ENCODE measurements at places on chromosomes 6 and 20.

DNA sequence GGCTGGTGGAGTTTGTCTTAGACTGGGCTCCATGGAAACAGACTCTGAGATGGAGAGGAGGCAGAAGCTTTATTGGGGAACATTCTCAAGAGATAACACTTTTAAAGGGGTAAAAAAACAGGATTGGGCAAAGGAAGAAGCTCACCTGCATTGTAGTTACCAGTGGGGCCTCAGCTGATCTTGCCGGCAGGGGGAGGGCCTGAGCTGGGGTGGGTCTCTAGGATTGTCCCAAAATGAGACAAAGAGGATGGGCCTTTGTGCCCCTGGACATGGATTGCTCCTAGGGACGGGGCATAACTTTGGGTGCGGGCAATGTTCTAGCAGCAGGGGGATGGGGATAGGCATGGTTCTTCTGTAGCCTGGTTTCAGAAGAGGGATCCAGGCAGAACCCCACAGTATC is 12.5 kb downstream of the SGK2 start:
- no peak for DNase-seq

- DNase-seq: no peak
Observed at GRCh38 chr20:31587545-31588389, 17.3 kb upstream of the ID1 start.

GRCh38 chr6:127053032-127053874 is 65.2 kb upstream of the RSPO3 start:
- DNase-seq: no peak

GRCh38 chr6:46605091-46605797 is 47.4 kb downstream of the CYP39A1 start:
- DNase-seq: no peak

- no peak for DNase-seq
Observed at GRCh38 chr6:135230711-135231468, 49.8 kb downstream of the MYB start.

GRCh38 chr6:127517693-127518092 is 1.4 kb downstream of the MTCL3 start:
- DNase-seq: no peak

DNA sequence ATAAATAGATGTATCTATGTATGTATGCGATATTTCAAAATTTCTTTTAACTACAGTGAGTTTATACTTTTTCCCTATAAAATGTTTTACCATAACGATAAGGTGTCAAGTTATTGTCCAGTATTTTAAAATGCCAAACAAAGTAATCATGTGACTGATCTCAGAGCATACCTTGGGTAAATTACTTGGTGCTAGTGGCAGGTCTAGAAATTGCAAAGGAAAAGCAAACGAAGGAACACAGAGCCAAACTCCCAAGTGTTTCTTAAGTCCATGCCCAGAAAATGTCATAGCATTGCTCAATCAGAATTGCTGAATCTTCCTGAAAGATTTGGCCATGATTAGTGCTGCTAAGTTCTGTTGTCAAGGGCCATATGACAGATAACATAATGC is 77.5 kb downstream of the CAP2 start:
- DNase-seq: no peak

DNA sequence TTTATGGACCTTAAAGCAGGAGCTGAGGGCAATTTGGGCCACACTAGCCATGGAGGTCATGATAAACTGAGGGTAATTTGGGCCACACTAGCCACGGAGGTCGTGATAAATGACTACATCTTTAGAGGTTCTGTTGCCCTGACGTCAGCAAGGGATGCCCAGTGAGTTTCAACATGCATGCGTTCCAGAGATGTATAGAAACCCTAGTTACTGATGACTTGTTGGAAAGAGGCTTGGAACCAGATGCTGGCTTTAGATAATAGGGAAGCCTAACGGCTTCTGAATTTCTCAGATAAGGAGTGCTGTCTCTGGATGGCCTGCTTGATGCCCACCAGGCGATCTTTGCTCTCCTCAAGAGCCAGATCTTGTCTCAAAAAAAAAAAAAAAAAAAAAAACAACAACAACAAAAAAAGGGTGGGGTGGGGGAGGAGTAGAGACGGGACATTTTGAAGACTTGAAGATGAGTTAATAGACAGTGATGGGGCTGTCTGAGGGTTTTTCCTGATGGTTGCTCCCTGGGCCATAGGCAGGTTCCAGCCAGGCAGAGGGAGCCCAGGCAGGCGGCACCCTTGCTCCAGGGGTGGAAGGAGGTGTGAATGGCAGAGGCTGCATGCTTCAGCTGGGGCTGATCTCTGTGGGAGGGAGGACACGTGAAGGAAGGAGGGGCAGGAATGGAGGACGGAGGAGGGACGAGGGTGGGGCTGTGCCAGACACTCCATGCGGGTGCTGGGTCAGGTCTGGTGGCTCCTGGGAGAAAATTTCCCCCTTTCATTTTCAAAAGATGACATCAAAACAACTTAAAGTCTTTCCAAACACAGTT is 27.0 kb upstream of the FRMD1 start:
- no peak for DNase-seq

DNA sequence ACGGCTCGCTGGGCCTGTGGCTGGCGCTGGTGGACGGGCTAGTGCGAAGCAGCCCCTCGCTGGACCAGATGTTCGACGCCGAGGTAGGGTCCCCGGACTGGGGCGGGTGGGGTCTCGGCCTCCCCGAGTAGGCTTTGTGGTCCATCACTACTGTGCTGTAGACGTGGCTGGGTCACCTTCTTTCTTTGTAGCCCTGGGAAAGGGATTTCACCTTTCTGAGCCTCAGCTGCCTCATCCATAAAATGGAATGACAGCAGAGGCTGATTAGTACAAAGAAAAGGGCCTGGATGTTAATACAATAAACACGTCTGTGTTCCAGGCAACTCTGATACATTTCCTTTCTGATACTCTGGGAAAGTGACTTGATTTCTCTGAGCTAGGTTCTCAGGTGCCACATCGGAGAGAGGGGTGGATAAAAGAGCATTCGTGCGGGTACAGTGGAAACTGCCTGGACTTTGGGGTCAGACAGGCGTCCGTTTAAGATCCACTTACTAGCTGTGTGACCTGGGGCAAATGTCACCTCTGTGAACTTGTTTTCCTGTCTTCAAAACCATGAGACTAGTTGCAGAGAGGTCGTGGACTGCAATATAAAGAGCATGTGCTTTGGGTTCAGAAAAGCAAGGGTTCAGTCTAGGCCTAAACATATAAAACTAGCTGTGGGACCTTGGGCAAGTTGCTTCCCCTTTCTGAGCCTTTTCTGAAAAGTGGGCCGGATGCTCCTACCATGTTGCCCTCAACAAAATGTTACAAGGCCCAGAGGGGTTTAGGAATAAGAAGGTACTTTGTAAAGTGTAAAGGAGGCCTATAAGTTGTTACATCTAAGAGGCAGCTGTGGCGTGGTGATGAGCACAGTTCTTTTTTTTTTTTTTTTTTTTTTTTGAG is 896 bp downstream of the SYS1 start:
- DNase-seq: no peak

GRCh38 chr6:16849988-16850680 is 88.9 kb upstream of the ATXN1 start:
- DNase-seq: no peak

DNA sequence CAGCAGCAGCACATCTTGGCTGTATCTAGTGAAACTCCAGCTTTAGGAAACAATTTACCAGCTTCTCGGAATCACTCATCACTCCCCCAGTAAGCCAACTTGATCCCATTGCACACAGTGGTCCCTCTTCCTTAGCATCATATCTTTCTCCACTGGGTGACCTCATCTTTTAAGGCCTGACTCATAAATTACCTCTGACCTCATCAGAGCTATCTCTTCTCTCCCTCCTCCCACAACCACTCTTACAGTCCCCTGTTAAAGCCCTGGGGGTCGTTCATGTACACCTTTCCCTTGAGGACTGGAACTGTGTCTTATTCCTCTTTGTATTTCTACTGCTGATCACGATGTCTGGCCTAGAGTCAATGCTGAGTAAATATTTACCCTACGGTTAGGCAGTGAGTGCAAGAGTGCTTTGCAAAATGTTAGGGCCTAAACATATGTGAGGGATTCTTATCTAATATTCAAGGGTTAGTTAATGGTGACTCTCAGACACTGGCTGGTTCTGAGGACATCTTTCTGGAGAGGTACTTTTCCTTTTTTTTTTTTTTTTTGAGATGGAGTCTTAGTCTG is 187.2 kb downstream of the LRFN2 start:
- no peak for DNase-seq

DNA sequence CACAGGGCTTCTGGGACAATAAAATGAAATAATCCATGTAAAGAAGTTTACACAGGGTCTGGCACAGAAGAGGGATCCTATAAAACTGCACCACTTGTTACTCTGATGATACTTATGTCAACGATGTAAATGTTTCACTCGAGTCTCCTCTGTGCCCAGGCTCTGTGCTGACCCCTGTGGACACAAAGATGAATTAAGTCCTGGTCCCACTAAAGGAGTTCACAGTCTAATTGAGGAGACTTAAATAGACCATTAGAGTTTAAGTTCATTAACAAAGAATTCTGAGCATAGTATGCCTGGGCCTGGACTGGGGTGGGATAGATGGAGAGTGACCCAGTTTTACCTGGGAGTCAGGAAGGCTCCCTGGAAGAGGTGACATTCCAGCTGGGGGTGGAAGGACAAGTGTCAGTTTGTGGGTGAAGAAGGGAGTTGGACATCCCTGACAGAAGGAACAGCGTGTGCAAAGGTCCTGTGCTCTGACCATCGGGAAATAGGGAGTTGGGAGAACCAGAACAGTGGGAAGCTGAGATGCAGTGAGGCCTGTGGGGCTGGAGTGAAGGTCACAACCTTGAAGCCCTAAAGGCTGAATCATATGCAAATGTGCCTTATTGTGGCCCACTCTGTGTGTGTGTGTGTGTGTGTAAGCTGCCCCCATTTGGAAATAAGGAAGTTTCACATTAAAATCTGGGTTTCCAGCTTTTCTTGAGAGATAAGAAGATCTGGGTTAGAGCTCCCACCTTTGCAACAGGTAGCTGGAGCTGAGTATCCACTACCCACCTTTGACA is 1.1 kb downstream of the OCSTAMP start:
- DNase-seq: no peak

DNA sequence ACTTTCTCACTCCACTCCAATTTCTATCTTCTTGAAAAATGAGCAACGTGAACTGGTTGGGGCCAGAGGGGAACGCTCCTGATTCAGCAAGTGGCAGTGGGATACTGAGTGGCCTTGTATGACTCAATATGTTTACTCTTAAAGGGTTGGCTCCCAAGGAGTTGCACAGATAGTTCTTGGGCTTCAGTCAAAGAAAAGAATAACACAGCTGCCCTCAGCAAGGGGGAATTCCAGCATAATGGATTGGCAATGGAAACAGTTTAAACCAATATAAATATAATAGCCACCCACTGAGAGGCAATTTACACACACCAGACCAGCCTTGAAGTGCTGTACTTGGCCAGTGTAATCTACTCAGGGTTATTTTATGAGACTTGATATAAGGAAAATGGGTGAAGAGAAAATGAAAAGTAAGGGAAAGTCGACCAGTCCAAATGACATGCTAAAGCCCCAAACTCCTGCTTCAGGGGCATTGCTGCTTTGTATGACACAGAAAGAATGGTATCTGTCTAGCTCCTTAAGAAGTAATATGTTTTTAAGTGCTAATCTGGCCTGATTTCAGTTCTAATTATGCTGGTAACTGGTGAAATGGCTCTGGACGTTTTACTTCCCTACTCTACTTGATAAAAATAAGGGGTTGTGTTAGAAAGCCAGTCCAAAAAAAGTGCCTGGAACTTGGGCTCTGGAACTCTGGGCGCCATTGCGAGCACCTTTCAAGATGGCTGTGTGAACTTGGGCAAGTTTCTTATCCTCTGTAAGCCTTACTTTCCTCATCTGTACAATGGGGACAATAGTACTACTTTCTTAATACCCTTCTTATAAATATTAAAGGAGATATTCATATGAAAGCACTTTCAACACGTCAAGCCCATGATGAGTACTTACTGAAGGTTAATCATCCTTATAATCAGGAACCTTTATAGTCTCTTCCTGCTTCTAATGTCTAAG is 712.9 kb upstream of the MAP3K7 start:
- no peak for DNase-seq

- no peak for DNase-seq
Observed at GRCh38 chr6:73314577-73315492, 39.2 kb downstream of the DPPA5 start.

DNA sequence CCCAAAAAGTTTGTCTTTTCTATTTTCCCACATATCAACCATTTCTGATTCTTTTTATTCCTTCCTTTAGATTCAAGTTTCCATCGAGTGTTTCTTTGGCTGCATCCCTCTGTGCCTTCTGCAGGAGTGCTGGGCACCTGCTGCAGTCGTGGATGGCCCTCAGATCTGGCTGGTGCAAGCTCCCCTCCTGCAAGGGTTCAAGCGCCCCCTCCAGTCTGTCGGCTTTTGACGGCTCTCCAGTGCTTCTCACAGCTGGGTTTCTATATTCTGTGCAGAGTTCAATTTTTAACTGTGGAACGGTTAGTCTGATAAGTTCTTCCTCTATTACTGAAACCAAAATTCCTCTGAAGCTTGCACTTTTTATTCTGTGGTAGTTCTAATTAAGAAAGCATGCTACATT is 132.1 kb downstream of the HUS1B start:
- DNase-seq: no peak

GRCh38 chr20:45462711-45463509 is 6.6 kb upstream of the WFDC2 start:
- DNase-seq: no peak

GRCh38 chr6:37463110-37463509 is 30.1 kb downstream of the CMTR1 start:
- no peak for DNase-seq

DNA sequence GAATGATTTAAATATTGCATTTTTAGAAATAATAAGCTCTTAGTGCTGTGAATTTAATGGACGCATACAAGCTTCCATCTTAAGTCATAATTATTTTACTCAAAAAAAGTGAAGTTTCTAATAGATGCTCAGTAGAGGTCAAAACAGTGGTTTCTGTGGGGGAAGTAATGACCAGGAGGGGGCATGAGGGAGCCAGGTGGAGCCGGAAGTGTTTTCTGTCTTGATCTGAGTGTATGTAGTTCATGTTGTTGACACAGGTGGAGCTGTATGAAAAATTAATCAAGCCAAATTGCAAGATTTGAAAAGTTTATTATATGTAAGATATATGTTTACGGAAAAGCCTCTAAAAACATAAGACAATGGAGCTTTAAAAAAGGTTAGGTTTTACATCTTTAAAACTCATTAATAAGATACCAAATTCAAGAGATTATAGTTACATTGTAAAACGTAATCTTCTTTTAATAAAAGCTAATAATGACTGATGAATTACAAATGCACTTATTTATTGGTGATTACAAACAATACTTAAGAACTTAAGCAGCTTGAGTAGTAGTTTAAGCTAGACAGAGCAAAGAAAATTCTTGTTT is 68.0 kb downstream of the PLAGL1 start:
- peak; percentile 21 for DNase-seq

DNA sequence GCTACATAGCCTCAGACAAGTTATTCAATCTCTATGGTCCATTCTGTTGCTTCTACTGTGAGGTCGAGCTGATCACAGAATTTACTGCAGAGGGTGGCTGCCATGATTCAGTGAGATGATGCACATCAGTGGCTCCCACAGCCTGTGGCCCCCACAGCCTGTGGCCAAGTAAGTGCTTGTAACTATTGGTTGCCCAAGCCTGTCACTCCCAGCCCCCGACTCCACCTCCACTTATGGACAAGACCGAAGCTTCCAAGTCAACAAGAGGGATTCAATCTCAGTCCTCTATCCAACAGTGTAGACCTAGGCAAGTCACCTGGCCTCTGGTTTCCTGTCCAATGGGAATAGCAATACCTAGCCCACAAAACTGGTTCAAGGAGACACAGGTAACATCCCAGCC is 8.2 kb downstream of the KCNK5 start:
- no peak for DNase-seq
